Left ventricle myocardium inferior (tissue), 1 donor: ENCODE measurements at places on chromosomes 11 and 22. TPM values are rescaled to one million over a fixed set of nuclear protein-coding genes. Genes with fewer than 3 reads are reported as not detected.

SESN3 gene
- total RNA-seq = 8.1 TPM

FSHB gene
- not detected for total RNA-seq

- H3K4me3 ChIP-seq = no peak overlapping the region
- peaks cover 24% of the 10 kb centered on the region for H3K4me1 ChIP-seq
Observed at GRCh38 chr11:27618281-27618915, 81.9 kb downstream of the BDNF start.

DNA sequence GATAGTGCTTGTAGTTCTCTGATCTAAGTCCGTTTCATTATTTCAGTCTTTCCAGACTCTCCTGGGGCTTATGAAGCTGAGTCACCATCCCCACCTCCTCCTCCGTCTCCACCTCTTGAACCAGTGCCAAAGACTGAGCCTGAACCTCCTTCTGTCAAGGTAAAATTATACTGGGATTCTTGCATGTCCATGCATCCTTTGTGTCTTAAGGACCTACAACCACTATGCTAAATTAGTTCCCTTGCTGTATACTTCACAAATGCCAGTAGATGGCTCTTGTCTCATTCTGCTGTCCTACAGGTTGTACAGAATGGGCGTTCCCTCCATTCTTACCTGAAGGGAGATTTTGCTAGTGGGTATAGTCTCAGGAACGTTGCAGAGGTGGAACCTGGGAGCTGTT lies 42.2 kb downstream of the POLD3 start:
- no peak overlapping the region for H3K4me3 ChIP-seq
- H3K36me3 ChIP-seq = peaks cover 28% of the 10 kb centered on the region
- no peak for DNase-seq
- H3K4me1 ChIP-seq = no peaks in the 10 kb centered on the region

DNA sequence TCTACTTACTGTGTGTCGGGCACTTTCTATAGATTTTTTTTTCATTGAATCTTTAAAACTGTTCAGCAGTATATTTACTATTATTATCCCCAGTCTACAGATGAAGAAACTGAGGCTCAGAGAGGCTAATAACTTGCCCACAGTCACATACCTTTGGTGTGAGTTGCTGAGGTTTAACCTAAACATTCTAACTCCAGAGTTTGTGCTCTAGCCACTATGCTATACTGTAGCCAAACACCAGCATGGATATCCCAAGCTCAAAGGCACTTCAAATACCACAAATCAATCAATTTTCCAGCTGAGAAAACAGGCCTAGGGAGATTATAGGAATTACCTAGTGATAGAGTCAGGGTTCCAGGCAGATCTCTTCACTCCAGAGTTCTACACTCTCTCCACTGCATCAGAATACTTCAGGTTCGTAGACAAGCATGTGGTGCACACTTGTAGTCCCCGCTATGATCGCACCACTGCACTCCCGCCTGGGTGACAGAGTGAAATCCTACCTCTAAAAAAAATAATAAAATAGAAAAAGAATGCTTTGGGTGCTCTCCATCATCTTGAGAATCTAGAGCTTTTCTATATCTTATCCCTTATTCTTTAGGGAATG lies 20.4 kb upstream of the UPB1 start:
- peaks cover 41% of the 10 kb centered on the region for H3K4me1 ChIP-seq
- no peaks in the 10 kb centered on the region for H3K27me3 ChIP-seq

- H3K27ac ChIP-seq = no peak overlapping the region
- no peaks in the 10 kb centered on the region for H3K4me1 ChIP-seq
- H3K27me3 ChIP-seq = peaks cover 57% of the 10 kb centered on the region
Observed at GRCh38 chr11:60710482-60710881, 11.1 kb downstream of the MS4A8 start.

GRCh38 chr11:85759915-85760314 lies 51.0 kb downstream of the SYTL2 start:
- H3K4me1 ChIP-seq = no peaks in the 10 kb centered on the region
- no peak for DNase-seq
- no peaks in the 10 kb centered on the region for H3K27me3 ChIP-seq
- no peak overlapping the region for H3K4me3 ChIP-seq

DNA sequence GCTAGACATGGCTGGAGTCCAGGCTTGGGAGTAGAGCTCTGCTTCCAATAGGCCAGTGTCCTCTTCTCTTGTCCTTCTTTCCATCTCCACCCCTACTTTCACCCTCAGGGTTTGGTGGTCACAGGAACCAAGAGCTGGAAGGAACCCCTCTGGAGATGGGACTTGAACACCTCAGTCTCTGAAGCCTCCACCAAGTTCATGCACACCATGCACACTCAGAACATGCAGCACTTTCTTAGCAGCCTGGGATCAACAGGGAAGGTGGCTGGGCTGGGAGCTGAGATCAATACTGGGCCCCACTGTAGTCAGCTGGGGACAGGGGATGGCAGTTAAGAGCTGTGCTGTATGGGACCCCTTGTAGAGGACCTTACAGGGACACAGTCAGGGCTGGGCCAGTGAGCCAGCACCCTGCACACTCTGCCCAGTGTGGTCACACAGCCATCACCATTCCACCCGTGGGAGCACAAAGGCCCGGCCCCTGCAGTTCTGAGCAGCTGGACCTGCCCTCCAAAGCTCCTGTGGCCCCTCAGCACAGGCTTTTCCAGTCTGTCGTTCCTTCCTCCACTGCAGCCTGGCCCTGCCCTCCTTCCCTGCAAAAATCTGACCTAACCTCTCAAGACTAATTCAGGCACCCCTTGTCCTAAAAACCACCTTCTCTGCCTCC lies 47.7 kb downstream of the GAB4 start:
- H3K27me3 ChIP-seq = peaks cover 30% of the 10 kb centered on the region
- H3K4me1 ChIP-seq = no peaks in the 10 kb centered on the region

DNA sequence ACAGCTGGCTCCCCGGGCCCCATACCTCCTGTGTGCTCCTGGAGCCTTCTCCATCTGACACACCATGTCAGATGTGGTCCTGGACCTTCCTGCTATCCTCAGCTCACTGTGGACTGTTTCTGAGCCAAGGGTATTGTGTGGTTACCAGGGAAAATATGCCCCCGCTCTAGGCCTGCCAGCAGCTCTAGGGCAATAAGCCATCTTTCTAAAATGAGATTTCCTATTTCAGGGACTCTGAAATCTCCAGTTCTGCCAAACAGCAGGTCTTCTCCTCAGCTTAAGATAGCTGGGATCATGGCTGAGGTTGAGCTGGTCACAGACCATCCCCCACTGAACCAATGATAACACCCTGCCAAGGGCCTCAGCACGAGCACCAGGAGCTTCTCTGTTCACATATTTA lies 227.6 kb downstream of the ST3GAL4 start:
- no peak for DNase-seq
- H3K36me3 ChIP-seq = no peaks in the 10 kb centered on the region

DNA sequence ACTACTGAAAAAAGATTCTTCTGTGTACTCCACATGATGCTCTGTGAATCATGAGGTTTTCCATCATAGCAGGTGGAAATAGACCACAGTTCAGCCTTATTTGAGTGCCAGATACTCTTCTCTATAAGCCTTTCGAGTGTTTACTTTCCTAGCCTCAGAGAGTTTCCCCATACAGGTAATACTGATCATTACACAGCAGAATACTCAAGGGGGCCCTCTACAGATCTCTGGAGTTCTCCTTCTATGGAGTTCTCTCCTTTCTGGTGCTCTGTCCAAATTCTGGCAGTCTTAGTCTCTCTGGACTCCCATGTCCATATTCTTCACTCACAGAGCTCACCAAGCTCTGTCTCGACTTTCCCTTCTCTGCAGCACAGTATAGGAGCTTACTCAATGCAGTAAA lies 175.7 kb upstream of the CARD18 start:
- no peaks in the 10 kb centered on the region for H3K27me3 ChIP-seq
- no peaks in the 10 kb centered on the region for H3K4me1 ChIP-seq
- H3K4me3 ChIP-seq = no peak overlapping the region
- no peak overlapping the region for H3K27ac ChIP-seq
- no peak for DNase-seq

GRCh38 chr11:838441-839279 lies 3.7 kb downstream of the POLR2L start:
- peaks cover 50% of the 10 kb centered on the region for H3K36me3 ChIP-seq
- peak overlapping the region; percentile 49 for H3K27ac ChIP-seq
- DNase-seq = no peak
- peak overlapping the region; percentile 1 for H3K4me3 ChIP-seq
